ENCODE measurements at places on chromosomes 5 and 9.

DNA sequence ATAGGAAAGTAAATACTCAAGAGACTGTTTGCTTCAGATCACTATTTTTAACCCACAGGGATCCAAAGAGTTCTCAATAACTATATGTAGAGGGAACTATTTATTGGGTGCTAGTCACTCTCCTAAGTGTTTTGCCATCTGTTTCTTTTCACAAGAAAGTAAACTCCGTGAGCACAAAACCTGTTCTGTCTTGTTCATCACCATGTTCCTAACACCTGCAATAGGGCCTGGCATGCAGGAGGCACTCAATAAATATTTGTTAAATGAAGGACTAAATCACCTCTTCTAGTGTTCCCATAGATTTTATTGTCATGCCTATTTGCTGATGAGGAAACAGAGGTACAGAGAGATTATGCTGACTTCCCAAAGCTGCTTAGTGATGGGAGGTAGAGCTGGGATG is 118.2 kb downstream of the VCAN start:
- DNase-seq: peak; percentile 5

- no peak for DNase-seq
Measured at GRCh38 chr5:143645356-143645755, 166.6 kb upstream of the HMHB1 start.

- DNase-seq: no peak
Measured at GRCh38 chr5:157347301-157348048, 81.6 kb downstream of the CYFIP2 start.

- no peak for DNase-seq
Measured at GRCh38 chr5:68793074-68793473, 300.7 kb upstream of the SLC30A5 start.

GRCh38 chr5:93220431-93220830 is 360.6 kb downstream of the NR2F1-AS1 start:
- no peak for DNase-seq

- DNase-seq: peak; percentile 90
Measured at GRCh38 chr9:96139592-96140295, 162.2 kb downstream of the HSD17B3 start.

GRCh38 chr9:112380825-112381221 is 915 bp downstream of the HSDL2 start:
- no peak for DNase-seq

DNA sequence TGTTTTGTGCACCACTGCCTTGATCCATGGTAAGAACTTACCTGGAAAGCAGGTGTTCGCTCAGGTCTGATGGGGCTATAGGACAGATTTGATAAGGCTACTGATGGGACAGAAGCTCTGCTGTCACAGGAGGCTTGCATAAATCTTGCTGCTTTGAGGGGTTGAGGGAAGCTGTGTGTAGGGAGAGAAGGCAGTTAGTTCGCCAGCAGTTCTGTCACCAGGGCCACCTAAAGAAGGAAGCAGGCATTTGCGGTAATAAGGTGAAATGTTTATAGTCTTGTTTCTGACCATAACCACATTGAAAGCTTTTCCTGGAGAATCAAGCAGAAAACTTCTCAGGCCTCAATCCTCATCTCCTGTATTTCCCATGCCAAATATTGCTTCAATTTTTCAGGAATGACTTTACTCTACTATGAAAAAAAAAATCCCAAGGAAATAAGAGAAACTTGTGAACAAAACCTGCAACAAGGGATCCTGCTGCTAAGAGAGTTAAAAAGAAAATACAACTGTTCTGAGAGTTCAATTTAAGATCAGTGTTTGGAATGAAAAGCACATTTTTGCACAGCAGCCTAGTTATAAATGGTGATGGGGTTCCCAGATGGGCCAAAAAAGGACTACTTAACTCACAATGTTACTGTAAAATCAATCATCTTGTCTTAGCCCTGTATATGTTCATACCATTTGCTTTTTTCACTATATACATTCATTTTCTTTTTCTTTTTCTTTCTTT is 122.0 kb upstream of the RANBP3L start:
- no peak for DNase-seq

DNA sequence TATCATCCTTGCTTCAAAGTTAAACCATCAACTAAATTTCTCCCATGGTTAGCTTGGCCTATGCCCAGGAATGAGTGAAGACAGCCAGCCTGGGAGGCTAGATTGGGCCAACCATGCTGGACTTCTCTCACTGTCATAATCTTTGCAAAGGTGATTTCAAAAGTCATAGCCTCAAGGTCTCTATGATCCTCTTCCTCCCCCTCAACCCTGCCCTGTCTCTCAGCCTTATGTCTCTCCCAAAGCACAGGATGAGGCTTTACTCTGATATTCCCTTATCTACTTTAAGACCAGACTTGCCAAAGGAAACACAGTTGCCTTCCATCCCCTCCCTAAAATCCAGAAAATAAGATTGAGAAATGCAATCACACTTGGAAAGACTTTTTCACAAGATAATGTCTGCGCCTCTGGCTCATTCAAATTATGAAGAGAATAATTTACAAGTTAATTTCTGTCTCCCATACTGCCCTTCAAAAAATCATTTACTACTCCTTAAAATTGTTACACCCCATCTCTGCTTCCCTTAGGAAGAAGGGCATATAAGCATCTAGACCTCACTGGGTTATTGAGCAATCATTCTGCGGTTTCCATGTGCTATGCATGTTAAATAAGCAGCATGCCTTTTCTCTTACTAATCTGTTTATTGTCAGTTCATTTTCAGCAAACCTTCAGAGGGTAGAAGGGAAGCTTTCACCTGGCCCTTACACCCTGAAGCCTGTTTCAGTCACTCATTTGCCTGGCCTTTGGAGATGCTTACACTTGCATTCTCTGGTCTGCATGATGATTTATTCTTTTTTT is 113.8 kb upstream of the ANKRD55 start:
- no peak for DNase-seq

DNA sequence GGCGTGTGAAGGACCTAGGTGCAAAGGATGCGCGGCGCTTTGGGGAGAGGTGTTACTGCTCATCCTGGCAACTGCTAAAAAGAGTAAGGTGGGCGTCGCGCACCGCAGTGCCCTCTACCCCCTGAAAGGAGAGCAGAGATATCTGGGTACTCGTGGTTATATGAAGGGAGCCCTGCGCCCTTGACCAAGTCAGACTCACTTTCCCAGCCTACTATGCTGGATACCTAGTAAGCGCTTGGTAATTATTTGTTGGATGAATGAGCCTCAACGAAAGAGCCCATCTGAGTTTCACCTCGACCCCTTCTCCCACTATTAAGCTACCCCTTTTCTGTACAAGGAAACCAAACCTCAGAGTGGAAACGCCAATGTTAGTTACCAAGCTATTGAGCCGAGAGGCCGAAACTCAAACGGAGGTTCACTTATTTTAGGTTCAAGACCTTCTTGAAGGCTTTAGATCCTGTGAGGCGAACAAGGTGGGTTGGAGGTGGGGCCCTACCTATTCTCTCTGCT is 8.0 kb downstream of the LHX6 start:
- DNase-seq: no peak

GRCh38 chr9:113492343-113493202 is 29.0 kb downstream of the RGS3 start:
- peak; percentile 25 for DNase-seq

GRCh38 chr5:113333411-113333810 is 101.4 kb downstream of the TSSK1B start:
- DNase-seq: no peak

DNA sequence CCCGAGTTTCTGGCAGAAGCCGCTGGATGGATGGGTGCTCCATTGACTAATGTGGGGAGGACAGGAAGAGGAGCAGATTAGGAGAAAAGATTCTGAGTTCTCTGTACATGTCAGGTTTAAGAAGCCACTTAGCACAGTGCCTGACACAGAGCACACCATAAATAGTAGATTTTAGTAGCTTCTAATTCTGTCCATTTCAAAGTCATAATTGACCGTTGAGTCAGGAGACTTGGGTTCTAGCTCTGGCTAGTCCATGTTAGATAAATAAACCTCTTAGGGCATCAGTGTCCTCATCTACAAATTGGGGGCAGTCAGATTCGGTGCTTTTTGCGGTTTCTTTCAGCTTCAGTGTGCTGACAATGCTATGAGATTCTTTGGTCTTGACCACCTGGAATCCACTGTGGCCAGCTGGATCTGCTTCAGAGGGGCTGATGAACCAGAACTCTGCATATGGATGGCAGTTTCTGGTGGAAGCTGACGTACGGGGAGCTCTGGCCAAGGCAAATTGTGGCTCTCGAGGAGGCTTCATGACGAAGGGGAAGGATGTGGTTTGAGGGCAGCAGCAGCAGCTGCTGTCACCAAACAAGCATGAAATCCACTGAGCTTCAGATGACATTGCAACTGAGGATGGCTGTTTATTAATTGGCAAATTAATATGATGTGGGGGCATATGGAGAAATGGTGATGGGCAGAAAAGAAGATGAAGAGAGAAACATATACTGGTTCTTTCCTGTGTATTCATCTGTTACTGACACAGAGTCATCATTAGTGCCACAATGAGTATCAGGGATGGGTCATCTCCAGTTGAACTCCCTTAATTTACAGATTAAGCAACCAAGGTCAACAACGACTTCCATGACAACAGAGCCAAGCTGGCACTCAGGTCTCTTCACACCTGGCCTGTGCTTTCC is 134.4 kb downstream of the AOPEP start:
- no peak for DNase-seq

- DNase-seq: no peak
Measured at GRCh38 chr5:40045429-40045828, 620.6 kb upstream of the DAB2 start.

GRCh38 chr5:41707853-41708603 is 162.2 kb downstream of the OXCT1 start:
- DNase-seq: peak; percentile 54

DNA sequence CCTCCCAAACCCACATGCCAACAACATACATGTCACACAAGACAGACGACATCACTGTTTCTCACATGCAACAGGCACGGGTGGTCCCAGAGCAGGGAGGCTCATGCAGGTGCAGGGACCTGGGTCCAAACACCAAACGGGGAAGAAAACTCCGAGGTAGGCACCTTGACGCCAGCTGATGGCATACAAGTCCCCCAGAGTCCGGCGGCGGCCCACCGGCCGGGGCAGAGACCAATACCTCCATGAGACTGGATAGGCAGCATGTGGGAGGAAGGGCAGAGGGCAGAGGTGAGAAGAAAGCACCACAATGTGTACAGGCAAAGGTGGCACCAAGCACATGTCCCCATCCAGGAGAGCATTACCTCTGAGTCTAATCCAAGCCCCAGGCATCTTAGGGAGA is 73.0 kb upstream of the UBTD2 start:
- no peak for DNase-seq

GRCh38 chr5:124880903-124881697 is 134.7 kb upstream of the ZNF608 start:
- DNase-seq: no peak

- no peak for DNase-seq
Measured at GRCh38 chr9:125650271-125650737, 56.7 kb downstream of the MAPKAP1 start.

DNA sequence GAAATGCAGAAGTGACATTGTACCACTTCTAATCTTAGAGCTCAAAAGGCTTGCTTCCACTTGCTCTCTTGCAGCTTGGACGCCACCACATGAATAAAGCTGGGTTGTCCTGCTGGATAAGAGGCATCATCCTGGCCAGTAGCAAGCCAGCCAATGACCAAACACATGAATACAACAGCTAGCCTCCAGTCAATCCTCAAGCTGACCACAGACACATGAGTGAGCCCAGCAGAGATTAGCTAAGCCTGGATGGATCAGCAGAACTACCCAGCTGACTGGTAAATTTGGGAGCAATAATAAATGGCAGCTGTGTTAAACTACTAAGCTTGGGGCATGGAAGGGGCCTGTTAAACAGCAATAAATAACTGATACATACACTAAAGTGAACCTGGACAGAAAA is 121.1 kb upstream of the SLC12A2 start:
- no peak for DNase-seq

DNA sequence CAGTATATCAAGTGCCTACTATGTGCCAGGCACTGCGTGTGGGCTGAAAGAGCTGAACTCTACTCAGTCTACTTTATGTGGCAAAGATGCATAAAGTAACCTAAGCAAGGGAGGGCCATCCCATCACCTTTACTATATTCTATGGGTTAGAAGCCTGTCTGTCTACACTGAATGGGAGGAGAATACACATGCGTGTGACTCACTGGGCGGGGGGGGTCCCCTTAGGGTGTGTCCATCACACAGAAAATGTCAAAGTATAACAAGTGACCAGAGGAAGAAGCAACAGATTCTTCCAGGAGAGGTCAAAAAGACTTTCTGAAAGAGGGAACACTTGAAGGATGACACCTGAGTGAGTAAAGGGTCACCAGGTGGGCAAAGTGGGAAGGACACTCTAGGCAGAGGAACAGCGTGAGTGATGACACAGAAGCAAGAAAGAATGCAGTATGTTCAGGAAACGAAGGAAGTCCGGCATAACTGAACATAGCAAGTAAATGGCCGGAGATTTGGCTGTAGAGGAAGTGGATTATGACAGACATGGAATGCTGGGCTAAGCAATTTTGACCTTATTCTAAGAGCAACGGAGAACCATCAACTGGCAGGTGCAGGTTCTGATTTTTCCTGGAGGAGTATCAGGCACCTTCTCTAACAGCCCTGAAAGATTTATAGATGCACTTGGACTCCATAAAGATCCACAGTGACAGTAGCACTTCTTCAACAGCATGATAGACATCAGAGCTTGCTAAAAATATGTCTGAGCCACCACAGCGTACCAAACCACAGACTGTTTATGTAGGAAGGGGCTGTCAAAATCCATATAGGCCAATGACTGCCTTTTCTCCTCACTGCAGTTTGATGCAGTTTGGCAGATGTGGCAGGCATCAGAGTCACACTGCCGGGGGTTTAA is 8.0 kb upstream of the WHRN start:
- DNase-seq: no peak

- DNase-seq: no peak
Measured at GRCh38 chr5:74152625-74153254, 487.8 kb downstream of the ENC1 start.

- no peak for DNase-seq
Measured at GRCh38 chr9:16693616-16694015, 176.9 kb downstream of the BNC2 start.

DNA sequence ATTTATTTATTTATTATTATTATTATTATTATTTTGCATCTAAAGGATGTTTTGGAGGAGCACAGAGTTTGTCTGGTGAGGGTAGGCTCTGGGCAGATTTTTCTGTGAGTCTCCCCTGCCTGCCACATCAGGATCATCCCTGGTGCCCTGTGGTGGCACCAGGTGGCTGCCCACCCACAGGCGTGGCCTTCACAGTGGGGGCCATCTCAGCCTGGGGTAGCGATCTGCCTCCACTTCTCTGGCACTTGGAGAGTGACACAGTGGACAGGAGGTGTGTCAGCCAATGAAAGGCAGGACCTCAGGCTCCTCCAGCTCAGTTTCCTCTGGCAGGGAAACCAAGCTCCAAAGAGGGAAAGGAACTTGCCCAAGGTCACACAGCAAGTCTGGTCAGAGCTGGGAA is 30.0 kb downstream of the SLC6A7 start:
- no peak for DNase-seq

DNA sequence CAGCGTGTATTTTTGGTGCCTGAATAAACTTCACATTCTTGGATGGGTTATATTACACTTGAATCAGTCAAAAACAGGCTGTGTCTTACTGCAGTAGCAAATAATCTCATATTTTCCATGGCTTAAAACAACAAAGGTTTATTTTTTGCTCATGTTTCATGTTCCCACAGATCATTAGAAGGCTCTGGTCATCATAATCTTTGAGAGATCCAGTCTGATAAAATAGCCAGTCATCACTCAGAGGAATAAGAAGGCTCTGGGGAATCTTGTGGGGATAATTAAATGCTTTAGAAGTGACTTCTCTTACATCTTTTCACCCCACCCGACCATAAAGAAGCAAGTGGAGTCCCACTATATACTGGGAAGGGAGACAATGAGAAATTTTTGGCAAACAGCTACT is 417.7 kb downstream of the PSAT1 start:
- DNase-seq: no peak

- peak; percentile 5 for DNase-seq
Measured at GRCh38 chr9:18331808-18332209, 142.1 kb upstream of the ADAMTSL1 start.
